ENCODE measurements at places on chromosomes 1 and 21. TPM values are rescaled to one million over a fixed set of nuclear protein-coding genes. Genes with fewer than 3 reads are reported as not detected.

The ZNF683 gene
- not detected for total RNA-seq

The TMEM51 gene
- 15.1 TPM for total RNA-seq

The HES5 gene
- 0.46 TPM for total RNA-seq

The PAPPA2 gene
- total RNA-seq = 0.55 TPM

The KRTAP19-3 gene
- not detected for total RNA-seq

The WNT3A gene
- total RNA-seq = 3.1 TPM

The S100A7 gene
- total RNA-seq = not detected

The RUNX1 gene
- 39.4 TPM for total RNA-seq

The MRTO4 gene
- 13.9 TPM for total RNA-seq

The DIP2A gene
- total RNA-seq = 32.6 TPM

The FABP3 gene
- 19.1 TPM for total RNA-seq

The TNFRSF8 gene
- total RNA-seq = 1.9 TPM

The OPRD1 gene
- not detected for total RNA-seq

The S100A6 gene
- 165 TPM for total RNA-seq

The SYNC gene
- total RNA-seq = 6.0 TPM

The NEXN gene
- 14.2 TPM for total RNA-seq

The PAQR6 gene
- 1.3 TPM for total RNA-seq

The PDZK1IP1 gene
- total RNA-seq = 72.6 TPM

The MGST3 gene
- 141 TPM for total RNA-seq

The AVPR1B gene
- total RNA-seq = not detected

The RGS5 gene
- total RNA-seq = 77.2 TPM

The SLC9C2 gene
- total RNA-seq = 0.97 TPM

The S100A3 gene
- total RNA-seq = 3.0 TPM

The RHOU gene
- total RNA-seq = 40.1 TPM

The ASH1L gene
- 46.1 TPM for total RNA-seq

The CFHR5 gene
- not detected for total RNA-seq

The CDCP2 gene
- 0.28 TPM for total RNA-seq

The FRRS1 gene
- 11.3 TPM for total RNA-seq

The SLFNL1 gene
- 9.2 TPM for total RNA-seq

The CRYBG2 gene
- total RNA-seq = 3.8 TPM
